Left lung (tissue), 14 donors: ENCODE measurements at places on chromosomes 13 and 19. TPM values are rescaled to one million over a fixed set of nuclear protein-coding genes. Genes with fewer than 3 reads are reported as not detected.

DNA sequence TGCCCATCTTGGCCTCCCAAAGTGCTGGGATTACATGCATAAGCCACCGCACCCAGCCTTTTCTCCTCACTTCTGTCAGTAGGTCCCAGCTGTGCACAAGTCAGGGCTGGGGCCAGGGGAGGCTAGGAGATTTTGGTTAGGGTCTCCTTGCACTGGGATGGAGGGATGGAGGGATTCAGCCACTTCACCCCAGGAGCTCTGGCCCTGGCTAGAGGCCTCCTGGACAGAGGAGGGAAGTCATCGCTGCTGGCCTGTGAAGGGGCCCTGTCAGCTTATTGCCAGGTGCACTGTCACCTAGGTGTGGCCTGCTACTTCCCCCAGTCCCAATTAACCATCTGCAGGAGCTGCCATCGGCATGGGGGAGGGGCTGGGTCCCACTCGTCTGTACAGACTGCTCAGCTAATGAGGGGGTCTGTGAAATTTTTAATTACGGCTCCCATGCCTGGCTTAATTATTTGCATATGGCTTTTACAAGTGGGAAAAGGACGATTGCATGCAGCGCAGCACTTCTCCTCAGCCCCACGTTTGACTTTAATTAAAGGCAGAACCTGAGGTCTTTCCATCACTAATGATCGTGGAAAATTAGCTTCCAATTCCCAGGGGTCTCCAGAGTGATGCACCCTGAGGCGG, 52.4 kb downstream of the CHST8 start:
- no peak for DNase-seq

Gene COL5A3
- 5.0 TPM for polyA plus RNA-seq

DNA sequence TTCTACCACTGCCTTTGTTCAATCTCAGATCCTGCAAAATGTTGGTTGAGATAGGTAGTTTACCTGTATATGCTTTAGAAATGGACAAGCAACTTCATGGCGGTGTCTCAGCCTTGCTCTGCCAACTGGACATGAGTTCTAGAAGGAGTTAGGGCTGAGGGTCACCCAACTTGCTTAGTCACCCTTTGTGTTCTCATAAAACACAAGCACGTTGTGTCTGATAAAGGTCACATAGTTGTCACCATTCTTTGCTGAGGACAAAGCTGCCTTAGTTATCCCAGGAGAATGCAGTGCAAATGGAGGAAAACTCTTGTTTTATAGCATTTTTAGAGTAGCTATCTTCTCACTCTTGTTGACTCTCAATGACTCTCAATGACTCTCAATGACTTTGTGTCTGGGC, 218.4 kb upstream of the TMTC4 start:
- no peak for DNase-seq

- no peak for DNase-seq
These were observed 35.8 kb downstream of the TGDS start for GRCh38 chr13:94560116-94560515.

- no peak for DNase-seq
These were observed 951 bp upstream of the POSTN start for GRCh38 chr13:37599519-37599918.

GRCh38 chr13:41670873-41671443, 213.6 kb downstream of the RGCC start:
- DNase-seq: no peak

GRCh38 chr19:16338470-16339360, 14.1 kb downstream of the KLF2 start:
- DNase-seq: no peak

DNA sequence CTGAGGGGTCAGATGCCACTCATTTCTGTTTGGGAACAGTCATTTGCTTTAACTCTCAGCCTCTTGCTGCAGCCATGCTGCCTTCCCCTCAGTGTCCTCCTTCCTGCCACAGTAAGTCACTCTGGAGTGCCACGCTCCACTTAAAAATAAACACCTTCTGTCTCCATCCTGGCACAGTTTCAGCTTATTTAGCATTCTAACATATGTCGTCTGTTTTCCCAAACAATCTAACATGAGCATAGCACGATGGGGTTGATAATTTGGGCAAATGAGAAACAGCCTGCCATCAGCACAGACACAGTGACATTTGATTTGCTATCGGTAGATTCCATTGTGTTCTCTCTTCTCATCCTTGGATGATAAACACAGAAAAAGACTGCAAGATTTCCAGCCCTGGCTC, 768.6 kb downstream of the UQCRFS1 start:
- DNase-seq: no peak

DNA sequence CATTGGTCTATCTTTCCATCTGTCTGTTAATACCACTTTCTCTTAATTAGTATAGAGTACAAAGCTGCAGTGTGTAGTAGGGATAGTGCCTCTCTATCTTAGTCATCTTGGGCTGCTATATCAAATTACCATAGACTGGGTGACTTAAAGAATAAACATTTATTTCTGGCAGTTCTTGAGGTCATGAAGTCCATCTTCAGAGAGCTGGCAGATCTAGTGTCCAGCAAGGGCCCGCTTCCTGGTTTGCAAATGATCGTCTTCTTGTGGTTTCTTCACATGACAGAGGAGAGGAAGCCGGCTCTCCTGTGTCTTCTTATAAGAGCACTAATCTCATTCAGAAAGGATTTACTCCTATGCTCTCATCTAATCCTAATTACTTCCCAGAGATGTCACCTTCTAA, 6.1 kb downstream of the ZNF700 start:
- no peak for DNase-seq

Gene FUT3
- polyA plus RNA-seq: 0.28 TPM

DNA sequence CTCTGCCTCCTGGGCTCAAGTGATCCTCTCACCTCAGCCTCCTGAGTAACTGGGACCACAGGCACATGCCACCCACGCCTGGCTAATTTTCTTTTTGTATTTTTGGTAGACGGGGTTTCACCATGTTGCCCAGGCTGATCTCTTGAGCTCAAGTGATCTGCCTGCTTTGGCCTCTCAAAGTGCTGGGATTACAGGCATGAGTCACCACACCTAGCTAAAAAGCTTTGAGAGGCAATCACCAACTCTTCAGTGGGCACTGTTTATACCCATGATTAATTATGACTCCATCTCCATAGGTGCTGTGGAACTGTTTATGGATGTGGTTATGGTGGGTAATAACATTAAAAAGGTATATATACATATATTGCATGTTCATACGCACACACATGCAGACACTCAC, 7.5 kb upstream of the RBM26 start:
- no peak for DNase-seq

GRCh38 chr19:11151181-11151580, 4.4 kb downstream of the SPC24 start:
- no peak for DNase-seq

DNA sequence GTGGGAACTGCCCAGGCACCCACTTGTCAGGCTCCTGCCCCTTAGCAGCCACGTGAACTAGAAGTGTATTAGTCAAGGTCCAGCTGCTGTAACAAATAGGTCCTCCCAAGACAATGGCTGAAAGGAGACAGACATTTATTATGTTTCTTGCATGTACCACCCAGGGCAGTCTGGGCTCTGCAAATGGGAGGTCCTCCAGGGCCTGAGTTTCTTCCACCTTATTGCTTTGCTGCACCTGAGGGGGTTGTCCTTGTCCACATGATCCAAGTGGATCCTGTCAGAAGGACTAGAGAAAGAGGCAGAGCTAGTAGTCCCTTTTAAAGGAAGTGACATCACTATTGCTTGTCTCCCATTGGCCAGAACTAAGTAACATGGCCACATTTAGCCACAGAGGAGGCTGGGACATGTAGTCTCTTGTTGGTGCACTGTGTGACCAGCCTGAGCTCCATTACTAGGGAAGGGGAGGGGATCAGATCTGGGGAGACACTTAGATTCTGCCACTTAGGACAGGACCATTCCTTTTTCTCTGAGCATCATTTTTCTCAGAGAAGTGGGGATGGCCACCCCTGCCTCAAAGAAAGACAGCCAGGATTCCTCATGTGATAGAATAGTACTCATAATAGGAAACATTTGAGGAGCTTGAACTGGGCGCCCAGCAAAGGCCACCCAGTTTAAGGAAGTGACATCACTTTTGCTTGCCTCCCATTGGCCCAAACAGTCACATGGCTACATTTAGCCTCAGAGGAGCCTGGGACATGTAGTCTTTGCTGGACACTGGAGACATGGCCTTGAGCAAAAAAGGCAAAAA, 15.1 kb downstream of the CC2D1A start:
- no peak for DNase-seq

DNA sequence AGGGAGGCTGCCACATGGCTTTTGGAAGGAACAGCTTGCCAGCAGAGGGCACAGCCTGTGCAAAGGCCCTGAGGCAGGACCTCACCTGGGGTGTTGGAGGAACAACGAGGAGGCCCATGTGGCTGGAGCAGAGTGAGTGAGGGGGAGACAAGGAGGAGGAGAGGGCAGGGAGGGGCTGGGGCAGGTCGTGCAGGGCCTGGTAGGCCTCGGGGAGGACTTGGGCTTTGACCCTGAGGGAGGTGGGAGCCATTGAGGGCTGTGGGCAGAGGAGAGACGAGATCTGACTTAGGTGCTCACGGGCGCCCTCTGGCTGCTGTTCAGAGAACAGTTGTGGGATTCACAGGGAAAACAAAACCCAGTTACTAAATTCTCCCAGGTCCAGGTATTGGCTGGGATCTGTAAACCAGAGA, 25.2 kb downstream of the ZNRF4 start:
- DNase-seq: no peak

Gene ETV2
- 1.5 TPM for polyA plus RNA-seq

GRCh38 chr19:41225238-41226052, 6.4 kb downstream of the AXL start:
- no peak for DNase-seq

GRCh38 chr13:111975539-111976473, 91.1 kb upstream of the SOX1 start:
- DNase-seq: no peak

Gene ZNF296
- polyA plus RNA-seq: 0.72 TPM
